Breast epithelium (tissue), 4 donors: ENCODE measurements at places on chromosomes 5 and 9. TPM values are rescaled to one million over a fixed set of nuclear protein-coding genes. Genes with fewer than 3 reads are reported as not detected.

DNA sequence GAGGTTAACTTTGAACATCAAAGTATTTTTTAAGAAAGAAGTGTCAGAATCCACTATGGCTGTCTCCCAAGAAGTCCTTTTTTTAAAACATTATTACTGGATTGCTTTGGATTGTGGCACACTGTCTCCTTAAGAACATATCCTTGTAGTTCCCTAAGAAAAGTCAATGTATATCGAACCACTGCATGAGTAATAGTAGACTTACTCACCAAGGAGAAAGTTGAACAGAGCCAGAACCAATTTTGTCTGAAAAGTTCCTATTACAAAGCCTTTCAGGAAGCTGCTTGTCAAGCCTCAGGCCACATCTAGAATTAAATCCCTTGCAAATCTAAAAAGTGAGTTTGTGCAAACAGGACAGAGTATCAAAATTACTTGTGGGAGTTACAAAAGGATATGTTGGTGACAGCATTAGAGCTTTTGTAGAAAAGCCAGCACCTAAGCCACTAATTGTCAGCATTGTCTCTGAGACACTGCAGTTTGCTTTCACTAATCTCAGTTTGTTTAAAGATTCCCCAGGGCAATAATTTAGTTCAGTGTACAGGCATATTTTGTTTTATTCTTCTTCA, 195.4 kb downstream of the MPDZ start:
- H3K36me3 ChIP-seq = no peaks in the 10 kb centered on the region
- no peaks in the 10 kb centered on the region for H3K27me3 ChIP-seq
- no peak overlapping the region for H3K4me3 ChIP-seq
- H3K27ac ChIP-seq = peak overlapping the region; percentile 18

DNA sequence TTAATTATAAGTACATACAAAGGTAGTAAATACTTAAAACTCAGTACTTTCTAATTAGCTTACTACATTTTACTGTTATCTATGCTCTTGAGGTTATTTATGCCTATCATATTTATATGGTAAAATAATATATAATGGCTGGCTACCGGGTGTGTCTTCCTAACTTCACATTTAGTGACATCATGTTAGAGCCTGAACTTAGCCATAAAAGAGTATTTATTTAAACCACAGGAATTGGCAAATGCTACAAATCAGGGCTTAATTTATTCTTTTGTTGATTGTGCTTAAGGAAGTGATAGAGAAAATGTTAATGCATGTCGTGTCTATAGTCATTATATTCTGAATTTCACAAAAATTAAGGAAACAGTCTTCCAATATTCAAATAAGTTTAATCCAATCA, 73.1 kb downstream of the NDUFAF2 start:
- no peaks in the 10 kb centered on the region for H3K4me1 ChIP-seq
- H3K4me3 ChIP-seq = no peak overlapping the region
- DNase-seq = no peak
- no peaks in the 10 kb centered on the region for H3K36me3 ChIP-seq
- H3K27me3 ChIP-seq = no peaks in the 10 kb centered on the region
- no peak overlapping the region for H3K27ac ChIP-seq

DNA sequence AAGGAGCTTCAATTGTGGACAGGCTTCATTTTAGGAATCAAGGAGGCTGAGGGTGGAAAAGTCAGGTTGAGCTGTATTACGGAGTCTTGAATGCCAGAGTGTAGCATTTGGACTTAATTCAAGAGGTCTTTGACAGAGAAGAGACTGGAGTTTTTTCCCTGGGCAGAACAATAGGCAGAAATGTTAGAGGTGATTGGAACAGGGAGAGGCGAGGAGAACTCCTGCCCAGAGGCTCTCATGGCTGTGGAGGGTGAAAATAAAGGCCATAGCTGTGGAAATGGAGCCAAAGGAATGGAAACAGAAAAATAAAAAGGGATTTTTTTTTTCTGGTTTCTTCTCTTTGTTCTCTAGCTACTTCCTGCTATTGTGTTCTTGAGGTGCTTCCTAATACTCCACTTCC, 3.7 kb upstream of the IFNB1 start:
- no peak overlapping the region for H3K4me3 ChIP-seq
- H3K36me3 ChIP-seq = no peaks in the 10 kb centered on the region
- no peak overlapping the region for H3K27ac ChIP-seq

Gene FCHSD1
- 18.1 TPM for total RNA-seq
